ENCODE measurements at places on chromosomes 2 and 18. TPM values are rescaled to one million over a fixed set of nuclear protein-coding genes. Genes with fewer than 3 reads are reported as not detected.

GRCh38 chr2:170314744-170315447 lies 136.9 kb downstream of the MYO3B start:
- DNase-seq, result no peak

GRCh38 chr18:52489396-52490306 lies 149.7 kb downstream of the DCC start:
- DNase-seq, result no peak

- peak; percentile 85 for DNase-seq
Observed at GRCh38 chr2:178194600-178195389, 483 bp downstream of the OSBPL6 start.

GRCh38 chr18:14945984-14946383 lies 198.0 kb downstream of the ANKRD30B start:
- DNase-seq, result no peak

GRCh38 chr2:146734042-146734820 lies 1110.6 kb upstream of the ACVR2A start:
- DNase-seq, result no peak

LYG2 gene
- not detected for total RNA-seq

LOXHD1 gene
- 0.25 TPM for total RNA-seq

MC4R gene
- 0.19 TPM for total RNA-seq

GRCh38 chr18:63195326-63196159 lies 124.0 kb downstream of the BCL2 start:
- DNase-seq, result no peak

- DNase-seq, result peak; percentile 44
Observed at GRCh38 chr18:58241877-58242276, 197.9 kb downstream of the NEDD4L start.

GRCh38 chr2:44598330-44599119 lies 236.8 kb downstream of the CAMKMT start:
- no peak for DNase-seq

LRATD1 gene
- total RNA-seq, result 17.3 TPM

CXCR1 gene
- total RNA-seq, result 0.09 TPM

GRCh38 chr2:120731175-120731574 lies 4.5 kb upstream of the GLI2 start:
- DNase-seq, result no peak

All from kidney (tissue), 22 donors.